ENCODE measurements at places on chromosomes 7 and 10.

GRCh38 chr7:4856336-4857057 is 5.3 kb downstream of the PAPOLB start:
- DNase-seq = no peak

GRCh38 chr7:50960621-50961310 is 178.1 kb upstream of the GRB10 start:
- DNase-seq = no peak

DNA sequence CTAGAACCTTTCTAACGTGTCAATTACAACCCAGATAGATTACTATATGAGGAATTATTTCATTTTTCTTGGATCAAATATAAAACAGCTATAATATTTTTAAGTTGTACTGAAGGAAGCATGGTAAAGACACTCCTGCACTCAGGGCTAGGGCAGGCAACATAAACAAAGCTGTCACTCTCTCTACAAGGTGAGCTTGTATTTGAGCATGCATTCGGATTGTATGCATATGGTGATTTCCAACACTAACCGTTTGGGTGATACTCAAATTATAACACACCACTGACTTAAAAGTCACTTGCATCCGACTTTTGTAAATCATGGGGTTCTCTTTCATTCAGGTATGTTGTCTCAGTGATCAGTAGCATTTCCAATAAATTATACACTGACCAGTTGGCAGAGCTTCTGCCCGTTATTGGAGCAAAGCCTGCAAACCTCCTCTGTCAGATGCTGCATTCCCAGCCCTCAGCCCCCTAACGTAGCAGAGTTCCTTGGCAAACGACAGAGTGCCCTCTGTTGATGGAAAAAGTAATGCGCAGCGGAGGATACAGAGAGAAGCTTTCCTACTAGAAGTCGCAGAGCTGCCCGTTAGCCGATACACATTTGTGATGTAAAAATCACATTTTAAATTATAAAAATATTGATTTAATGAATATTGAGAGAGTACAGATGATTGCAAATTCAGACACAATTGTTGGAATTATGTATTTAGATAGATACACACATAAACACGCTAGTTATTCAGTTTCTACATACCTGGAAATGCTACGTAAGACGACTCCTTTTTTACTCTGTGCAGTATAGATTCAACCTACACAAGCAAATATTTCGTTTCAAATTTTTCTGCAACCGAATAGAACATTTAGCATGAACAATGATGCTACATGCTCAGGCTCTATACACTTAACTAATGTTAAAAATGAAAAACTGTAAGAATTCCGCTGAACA is 173.9 kb upstream of the SP4 start:
- peak; percentile 9 for DNase-seq

GRCh38 chr7:158649279-158649678 is 55.3 kb downstream of the NCAPG2 start:
- DNase-seq = no peak

- no peak for DNase-seq
These were observed 47.2 kb downstream of the PWWP2B start for GRCh38 chr10:132443983-132444876.

- no peak for DNase-seq
These were observed 71.9 kb downstream of the OAT start for GRCh38 chr10:124346831-124347230.

- no peak for DNase-seq
These were observed 136.6 kb upstream of the FAM20C start for GRCh38 chr7:55690-56248.

DNA sequence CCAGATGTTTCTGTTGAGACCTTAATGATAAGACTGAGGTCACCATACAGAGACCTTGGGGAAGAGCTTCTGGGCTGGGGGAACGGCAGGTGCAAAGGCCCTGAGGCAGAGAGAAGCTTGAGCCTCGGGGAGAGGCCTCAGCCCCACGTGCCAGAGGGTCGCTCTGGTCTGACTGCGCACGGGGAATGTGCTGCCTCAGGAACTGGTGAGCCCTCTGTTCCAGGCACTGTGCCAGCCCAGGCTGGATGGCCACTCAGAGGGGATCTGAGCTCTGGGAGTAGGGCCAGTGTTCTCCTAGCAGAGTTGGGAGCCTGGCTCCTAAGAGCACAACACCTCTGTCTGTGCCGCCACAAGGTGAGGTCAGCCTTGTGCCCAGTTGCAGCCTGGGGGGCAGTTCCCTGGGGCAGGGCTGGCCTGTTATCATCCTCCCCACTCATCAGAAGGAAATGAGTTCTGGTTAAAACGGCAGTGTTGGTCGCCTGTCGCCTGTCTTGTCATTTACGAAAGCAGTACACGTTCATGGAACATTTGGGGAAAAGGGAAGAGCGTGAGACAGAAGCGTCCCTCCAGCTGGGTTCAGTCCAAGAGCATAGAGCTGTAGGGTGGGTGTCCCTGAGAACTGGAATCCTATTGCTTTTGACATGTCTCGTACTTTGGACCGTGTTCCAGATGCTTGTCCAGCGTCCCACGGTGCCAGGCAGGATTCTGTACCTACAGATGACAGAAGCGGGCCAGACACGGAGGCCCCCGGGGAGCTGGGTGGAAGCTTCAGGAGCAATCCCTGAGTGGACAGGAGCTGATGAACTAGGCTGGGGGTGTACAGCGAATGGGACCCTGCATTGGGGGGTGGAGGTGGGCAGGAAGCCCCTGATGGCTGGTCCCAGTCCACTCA is 4.3 kb downstream of the TTYH3 start:
- no peak for DNase-seq

DNA sequence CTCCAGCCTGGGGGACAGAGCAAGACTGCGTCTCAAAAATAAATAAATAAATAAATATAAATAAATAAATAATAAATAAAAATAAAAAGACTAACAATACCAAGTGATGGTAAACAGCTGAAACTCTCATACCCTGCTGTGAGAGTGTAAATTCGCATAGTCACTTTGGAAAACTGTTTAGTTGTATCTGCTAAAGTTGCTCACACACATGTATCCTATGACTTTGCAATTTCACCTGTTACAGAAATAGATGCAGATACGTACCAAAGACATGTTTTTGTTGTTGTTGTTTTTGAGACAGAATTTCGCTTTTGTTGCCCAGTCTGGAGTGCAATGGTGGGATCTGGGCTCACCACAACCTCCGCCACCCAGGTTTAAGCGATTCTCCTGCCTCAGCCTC is 135.7 kb downstream of the IDE start:
- no peak for DNase-seq

GRCh38 chr7:39688611-39689480 is 65.5 kb downstream of the RALA start:
- DNase-seq = no peak

GRCh38 chr7:12738665-12739064 is 51.2 kb downstream of the ARL4A start:
- no peak for DNase-seq

GRCh38 chr10:59337201-59337652 is 25.1 kb downstream of the FAM13C start:
- no peak for DNase-seq

GRCh38 chr10:11025978-11026377 is 8.3 kb downstream of the CELF2 start:
- DNase-seq = no peak

DNA sequence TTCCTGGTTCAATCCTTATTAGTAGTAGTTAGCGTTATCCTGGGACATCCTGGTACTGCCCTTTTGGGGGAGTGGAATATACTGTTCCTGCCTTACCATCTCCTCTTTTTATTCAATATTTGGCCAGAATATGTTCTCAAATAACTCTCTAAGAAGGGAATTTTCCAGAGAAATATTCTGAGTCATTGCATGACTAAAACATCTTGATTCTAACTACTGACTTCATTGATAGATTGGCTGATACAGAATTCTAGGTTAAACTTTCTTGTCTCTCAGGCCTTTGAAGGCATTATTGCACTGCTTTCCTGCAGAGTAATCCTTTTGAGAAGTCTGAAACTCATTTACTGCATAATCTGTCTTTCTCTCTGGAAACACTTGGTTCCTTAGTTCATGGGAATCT is 275.5 kb upstream of the DGKB start:
- no peak for DNase-seq

GRCh38 chr10:4980793-4981192 is 17.6 kb downstream of the AKR1C1 start:
- no peak for DNase-seq

- no peak for DNase-seq
These were observed 6.4 kb upstream of the TNRC18 start for GRCh38 chr7:5429857-5430611.

- no peak for DNase-seq
These were observed 339.8 kb downstream of the RNLS start for GRCh38 chr10:88243202-88243744.

DNA sequence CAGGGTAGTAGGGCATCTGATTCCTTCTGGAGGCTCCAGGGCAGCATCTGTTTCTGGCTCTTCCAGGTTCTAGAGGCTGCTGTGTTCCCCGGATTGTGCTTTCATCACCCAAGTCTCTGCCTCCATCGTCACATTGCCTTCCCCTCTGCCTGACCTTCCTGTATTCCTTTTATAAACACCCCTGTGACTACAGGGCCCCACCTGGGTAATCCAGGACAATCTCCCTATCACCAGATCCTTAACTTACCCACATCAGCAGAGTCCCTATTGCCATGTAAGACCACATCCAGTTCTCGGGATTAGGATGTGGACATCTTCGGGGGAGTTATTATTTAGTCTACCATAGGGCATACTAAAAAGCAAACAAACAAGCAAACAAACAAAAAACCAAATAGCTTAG is 39.4 kb upstream of the AGR3 start:
- DNase-seq = no peak

GRCh38 chr10:73218431-73219191 is 28.4 kb downstream of the DNAJC9 start:
- DNase-seq = no peak

DNA sequence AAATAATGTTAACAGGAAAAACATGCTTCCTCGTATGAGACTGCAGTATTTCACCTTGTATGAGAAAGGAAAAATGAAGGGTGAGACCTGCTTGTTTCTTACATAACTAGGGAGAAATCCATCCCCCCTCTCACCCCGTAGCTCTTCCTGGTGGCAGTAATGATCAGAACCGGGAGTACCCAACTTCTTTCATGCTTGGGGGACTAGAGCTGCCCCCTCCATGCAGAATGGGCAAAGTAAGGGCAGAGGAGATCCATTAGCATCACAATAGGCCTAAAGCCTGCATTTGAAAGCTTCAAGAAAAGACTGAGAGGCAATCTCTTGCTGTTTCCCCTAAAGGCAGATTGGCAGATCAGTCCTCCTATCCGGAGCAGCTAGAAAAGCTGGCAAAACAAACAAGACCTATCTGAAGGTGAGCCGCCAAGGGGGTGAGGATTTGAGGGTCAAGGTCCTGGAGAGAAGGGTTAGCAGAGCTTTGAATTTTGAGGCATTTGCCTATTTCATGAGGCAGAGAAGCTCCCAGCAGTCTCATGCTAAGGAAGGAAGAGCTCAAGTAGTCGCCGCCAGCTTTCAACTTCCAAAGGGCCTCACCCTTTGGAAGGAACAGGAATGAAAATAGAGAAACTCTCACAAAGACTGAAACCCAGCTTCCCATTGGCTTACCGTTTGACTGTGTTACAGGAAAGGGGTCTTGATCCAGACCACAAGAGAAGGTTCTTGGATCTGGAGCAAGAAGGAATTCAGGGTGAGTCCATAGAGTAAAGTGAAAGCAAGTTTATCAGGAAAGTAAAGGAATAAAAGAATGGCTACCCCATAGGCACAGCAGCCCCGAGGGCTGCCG is 36.2 kb downstream of the BAG3 start:
- DNase-seq = no peak

DNA sequence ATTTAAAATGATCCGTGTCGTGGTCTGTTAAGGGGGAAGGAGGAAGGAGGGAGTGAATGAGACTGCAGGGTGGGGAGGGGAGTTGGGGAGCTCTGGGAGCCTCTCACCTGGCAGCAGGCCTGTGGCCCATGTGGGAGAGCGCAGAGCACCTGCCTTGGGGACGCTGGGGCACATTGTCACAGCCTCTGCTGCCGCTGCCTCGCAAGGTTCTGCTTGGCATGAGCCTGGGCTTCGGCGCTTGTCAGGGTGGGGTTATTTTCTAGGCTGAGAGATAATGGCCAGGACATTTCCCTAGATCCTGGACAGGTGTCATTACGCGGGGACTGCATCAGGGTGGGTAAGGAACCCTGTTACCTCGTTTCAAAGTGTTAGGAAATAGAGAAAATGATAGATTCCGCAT is 2.2 kb upstream of the SUN1 start:
- DNase-seq = no peak

DNA sequence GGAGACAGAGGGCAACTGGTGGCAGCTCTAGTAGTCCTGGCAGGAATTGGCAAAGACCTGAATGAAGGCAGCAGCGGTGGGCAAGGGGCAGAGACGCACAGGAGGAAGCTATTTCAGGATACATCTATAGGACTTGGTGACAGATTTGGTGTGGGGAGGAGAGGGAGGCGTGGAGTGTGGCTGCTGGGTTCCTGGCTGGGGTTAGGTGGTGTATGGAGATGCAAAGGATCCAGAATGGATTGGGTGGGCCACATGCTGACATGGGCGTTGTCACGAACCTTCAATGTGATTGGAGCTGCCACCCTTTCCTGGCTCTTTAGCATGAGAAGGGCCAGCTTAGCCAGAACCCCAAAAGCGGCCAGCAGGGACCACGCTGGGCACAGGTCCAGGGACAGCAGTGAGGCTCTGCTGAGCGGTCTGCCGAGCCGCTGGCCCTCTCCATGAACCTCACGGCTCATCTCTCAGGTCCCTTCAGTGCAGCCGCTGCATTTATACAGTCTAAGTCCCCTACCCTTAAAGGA is 10.2 kb upstream of the ADCY1 start:
- no peak for DNase-seq

GRCh38 chr10:26243351-26243720 is 26.8 kb downstream of the GAD2 start:
- no peak for DNase-seq

- no peak for DNase-seq
These were observed 377.1 kb upstream of the DPP6 start for GRCh38 chr7:153675131-153675530.

GRCh38 chr10:125190946-125191345 is 30.6 kb upstream of the CTBP2 start:
- no peak for DNase-seq

DNA sequence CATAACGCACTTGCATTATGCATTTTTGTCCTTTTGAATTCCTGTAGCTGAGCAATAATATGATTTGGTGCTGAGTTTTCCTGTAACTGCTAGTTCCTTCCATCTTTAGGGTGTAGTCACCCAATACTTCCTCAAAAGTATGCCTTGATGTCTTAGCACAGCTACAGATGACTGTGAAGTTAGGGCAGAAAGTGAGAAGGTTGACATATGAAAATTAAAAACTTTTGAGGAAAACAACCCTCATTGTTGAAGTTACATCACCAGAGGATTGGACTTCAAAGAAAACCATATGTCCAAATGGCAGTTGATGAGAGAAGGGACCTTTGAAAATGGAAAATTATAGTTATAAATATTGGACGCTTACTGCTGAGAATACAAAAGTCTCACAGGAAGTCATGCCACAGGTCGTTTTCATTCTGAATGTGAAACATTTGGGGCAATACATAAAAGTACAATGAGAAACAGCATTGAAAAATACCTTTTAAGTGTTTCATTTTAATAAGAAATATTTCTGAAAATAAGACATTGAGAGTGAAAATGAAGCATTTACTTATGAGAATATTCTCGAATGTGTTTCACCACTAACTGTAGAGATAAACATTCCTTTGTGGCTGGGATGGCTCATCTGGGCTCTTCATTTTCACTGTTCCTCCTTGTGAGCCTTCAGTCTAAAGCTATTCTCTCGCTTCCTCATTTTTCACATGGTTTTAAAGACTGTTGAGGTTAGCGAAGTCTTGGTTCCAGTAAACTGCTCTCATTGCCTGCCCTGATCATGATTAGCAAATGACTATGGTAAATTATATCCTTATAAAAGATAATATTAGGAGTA is 61.4 kb upstream of the NME8 start:
- no peak for DNase-seq

Data from stimulated activated CD8-positive, alpha-beta memory T cell treated with anti-CD3 and anti-CD28 coated beads, Interleukin-4, amount 100 ng/mL, for 1 hour (primary cell).